ENCODE measurements at places on chromosomes 11 and 22.

GRCh38 chr11:66417000-66417399 lies 3.8 kb upstream of the NPAS4 start:
- no peak for DNase-seq

- no peak for DNase-seq
Observed at GRCh38 chr22:33792832-33793231, 127.4 kb downstream of the LARGE1 start.

GRCh38 chr11:66068923-66069714 lies 953 bp upstream of the PACS1 start:
- DNase-seq, result peak; percentile 86

DNA sequence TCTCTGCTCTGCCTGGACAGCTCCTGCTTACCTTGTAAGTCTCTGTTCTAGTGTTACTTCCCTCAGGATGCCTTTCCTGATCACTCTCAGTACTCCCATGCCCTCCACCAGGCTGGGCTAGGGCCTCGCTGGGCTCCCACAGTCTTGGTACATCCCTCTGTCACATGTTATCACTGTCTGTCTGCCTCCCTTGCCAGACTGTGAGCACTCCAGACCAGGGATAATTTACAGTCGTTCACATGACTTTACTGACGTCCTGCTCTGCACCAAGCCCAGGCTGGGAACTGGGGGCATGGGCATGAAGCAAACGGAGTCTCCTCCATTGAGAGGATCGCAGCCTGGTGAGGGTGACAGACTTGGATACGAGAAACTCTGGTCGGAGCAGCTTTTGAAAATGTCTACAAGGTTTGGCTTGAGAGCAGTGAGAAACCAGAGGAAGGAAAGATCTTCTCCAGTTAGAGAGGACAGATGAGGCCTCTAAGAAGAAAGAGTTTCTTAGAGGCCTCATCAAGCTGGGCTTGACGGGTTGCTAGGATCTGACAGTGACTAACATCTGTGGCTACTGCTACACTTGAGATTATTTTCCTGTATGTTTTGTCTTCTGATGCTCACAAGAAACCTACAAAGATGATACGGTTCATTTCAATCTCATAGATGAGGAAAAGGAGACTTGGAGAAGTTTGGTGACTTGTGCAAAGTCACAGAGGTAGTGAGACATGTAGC lies 12.5 kb downstream of the USP35 start:
- DNase-seq, result no peak

GRCh38 chr11:129141748-129142523 lies 50.2 kb downstream of the ARHGAP32 start:
- DNase-seq, result no peak

DNA sequence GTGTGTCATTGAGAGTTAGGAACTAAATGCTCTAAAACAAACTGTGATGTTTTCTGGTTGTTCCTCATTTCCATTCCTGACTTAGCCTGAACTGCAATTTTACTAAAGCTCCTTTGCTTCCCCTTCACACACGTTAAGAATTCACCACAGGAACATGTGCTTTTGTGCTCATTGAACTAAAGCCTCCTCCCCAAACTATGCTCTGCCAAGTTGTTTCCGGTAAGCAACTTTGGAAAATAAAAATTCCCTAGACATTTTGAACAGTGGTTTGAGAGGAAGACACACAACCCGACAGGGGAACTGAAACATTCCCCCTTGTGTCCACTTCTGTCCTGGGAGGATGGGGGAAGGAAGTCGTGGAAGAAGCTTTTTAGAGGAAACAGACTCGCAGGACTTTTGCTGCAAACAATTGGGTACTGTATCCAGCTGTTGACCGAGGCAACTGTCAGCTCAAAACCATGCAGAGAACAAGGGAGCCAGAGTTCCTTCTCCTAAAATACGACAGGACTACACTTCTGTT lies 66.9 kb downstream of the GAB2 start:
- DNase-seq, result no peak
